Kasumi-1 (cell line): ENCODE measurements at places on chromosomes 12 and 14.
A peak's percentile ranks its signal among the peaks of the same experiment; 100 is the strongest.

- no peak for DNase-seq
Observed at GRCh38 chr12:76967181-76967885, 88.5 kb upstream of the CSRP2 start.

DNA sequence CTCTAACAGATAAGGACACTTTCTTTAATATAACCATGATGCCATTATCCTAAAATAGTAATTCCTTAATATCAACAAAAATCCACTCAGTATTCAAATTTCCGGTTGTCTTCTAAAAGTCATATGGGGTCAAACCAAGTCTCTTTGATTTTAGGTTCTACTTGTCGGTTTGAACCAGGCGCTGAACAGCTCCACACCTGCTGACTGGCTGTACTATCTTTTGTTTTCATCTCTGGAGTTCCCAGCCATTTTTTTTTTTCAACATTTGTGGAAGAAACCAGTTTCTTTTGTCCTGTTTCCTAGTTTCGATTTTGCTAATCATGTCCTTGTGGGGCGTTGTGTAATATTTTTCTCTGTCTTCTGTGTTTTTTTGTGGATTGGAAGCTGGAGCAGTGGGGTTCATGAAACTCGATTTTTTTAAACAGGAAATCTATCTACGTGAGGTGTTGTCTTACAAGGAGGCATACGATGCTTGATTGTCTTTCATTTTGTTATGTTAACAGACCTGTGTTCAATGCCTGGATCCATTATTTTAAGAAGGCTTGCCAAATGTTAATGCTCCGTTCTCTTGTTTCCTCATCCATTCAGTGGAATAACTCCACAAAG, 50.2 kb downstream of the FZD10 start:
- no peak for DNase-seq

- no peak for DNase-seq
Observed at GRCh38 chr12:109760930-109761921, 47.6 kb downstream of the FAM222A start.

DNA sequence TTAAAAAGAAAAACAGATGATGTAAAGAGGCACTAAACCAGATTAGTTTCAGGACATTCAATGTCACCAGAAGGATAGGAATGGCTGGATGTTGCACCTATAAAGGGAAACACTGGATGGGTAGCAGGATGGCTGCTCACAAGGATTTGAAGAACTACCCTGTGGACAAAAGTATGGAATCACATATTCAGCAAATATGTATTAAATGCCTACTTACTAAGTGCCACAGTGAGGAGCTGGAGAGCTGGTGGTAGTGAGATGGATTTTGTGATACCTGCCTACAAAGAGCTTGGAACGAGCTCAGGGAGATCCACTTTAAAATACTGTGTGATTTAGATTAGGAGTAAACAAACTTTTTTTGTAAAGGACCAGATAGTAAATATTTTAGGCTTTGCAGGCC, 316.2 kb downstream of the PAWR start:
- no peak for DNase-seq

DNA sequence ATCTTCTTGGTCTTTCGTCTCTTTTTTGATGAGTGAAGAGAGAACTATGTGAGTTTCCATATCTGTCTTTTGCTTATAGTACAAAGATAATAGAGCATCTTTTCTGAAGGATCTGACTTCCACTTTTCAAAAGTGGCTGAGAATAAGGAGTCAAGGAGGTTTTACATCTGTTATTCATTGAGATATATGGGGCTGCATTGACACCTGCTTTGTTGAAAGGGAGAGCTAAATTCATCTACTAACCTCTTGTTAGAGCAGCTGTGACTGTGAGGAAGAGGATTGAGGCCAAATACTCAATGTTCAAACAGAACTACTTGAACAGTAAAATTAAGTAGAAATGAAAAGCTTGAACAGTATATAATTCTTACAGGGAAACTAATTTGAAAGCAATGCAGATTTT, 130.2 kb upstream of the ATP2B1 start:
- DNase-seq, result no peak

DNA sequence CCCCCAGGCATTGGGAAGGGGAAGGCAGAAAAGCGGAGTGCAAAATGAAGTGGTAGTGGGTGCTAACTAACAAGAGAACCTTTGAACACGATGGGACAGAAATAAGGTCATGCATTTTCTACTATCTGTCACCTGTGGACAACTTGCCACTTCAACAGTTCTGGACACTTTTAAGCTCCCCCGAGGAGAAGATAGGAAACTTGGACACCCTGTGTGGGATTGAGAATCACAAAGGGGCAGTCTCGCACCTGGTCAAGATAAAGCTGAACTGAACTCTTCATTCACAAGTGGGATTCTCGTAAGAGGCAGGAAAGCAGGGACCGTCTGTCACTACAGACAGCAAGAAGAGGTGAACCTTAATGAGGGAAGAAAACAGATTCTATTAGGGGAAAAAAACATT, 51.6 kb downstream of the EIF2S3B start:
- DNase-seq, result no peak

DNA sequence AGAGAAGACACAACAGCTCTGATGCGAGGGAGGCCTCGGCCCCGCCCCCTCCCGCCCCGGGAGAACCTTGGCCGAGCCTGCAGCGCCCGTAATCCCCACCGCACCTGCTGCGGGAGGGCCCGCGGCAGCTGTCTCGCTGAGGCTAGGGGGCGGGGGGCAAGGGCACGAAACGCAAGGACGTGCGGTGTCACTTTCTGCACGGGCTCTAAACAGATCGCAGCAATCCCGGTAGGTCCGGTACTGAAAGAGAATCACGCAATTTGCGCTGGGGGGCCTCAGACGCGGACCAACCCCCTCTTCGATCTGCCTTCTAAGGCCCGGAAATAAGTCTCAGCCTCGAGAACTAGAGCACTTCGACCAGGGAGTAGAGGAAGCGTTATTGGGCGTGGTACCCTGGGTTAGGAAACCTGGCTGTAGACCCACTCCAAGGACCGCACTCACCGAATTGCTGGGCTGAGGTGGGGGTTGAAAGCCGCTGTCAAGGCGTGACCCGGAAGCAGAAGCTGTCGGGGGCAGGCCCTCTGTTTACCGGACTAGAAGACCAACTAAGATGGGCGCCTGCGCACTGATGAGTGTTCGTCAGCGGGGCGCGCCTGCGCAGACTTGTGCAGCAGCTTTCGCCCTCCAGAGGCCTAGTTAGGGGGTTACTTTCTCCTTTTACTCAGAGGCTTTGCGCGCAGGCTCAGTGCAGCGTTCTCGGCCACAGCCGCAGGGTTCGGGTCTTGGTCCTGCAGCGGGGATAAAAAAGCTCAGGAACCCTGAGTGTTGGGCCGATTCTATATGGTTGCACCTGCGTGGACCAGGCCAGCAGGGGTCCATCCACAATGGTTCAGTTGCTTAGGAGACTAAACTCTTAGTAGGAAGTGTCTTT, at the start of gene ASB8:
TSS of gene ASB8 (minus strand) at position 498 of the 871 bp plus-strand sequence. CDS start 4,019 bp downstream, outside the sequence.
- DNase-seq, result peak; percentile 97

GRCh38 chr12:212415-212714, 1.6 kb downstream of the SLC6A12 start:
- DNase-seq, result no peak

- DNase-seq, result no peak
Observed at GRCh38 chr12:70049596-70050360, 193.5 kb upstream of the CNOT2 start.

DNA sequence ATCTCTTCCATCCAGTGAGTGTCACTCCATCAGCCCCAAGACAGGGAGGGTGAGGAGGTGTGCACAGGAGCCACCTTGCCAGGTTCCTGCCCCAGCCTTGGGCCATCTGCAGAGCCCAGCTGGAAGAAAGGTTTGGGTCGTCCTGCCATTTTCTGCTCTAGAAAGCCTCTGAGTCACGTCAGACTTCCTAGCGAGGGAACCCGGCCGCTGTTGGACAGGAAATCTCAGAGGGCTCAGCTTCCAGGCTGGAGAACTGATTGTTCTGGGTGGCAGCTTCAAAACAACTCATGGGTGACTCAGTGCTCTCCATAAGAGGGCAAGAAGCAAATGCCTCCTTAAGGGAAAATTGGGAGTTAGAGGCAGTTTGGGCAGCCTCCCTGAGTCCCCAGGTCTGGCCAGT, 16.6 kb downstream of the HIP1R start:
- no peak for DNase-seq

- DNase-seq, result no peak
Observed at GRCh38 chr12:30814295-30814655, 59.5 kb upstream of the CAPRIN2 start.

DNA sequence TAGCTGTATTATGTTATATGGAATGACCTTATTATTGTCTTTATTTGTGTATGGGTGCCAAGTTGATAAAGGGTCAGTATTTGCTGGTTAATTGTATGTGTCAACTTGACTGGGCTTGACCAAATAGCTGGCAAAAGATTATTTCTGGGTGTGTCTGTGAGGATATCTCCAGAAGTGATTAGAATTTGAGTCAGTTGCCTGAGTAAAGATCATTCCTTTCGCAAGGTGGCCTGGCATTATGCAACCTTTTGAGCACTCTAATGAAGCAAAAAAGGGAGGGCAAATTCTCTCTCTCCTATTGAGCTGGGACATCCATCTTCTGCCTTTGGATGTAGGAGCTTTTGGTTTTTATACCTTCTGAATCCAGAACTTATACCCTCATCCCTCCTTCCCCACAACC, 82.2 kb downstream of the ATXN7L3B start:
- no peak for DNase-seq

DNA sequence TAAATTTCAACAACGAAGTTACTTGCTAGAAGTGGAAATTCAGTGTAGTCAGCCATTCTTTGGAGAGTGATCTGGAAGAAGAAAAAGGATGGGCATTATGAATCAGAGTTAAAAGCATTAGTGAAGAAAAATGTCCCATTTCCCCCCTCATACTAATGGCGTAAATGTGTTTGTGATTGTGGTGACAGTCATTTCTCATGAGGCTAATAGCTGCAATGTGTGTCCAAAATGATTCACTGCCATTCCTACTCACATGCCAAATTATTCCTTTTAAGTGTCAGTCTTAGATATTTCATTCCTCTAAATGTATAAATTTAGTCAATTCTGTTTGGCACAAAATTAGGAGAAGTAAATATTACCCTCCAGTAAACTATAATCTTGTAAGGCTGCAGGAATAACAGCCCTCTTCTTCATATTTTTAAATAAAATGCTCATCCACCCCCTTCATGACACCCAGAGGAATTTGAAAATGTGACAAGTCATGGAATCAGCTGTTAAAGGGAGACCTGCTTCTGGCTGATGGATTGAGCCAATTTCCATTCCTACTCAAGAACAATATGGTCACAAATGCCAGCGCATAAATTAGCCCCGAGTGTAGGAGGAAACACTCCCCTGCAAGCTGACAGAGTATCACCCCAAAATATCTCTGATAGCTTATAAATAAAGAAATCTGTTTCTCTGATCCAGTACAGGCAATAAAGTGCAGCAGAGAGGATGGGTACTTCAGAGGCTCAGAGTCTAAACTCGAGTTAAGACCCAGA, 912.3 kb upstream of the SEL1L start:
- DNase-seq, result no peak

DNA sequence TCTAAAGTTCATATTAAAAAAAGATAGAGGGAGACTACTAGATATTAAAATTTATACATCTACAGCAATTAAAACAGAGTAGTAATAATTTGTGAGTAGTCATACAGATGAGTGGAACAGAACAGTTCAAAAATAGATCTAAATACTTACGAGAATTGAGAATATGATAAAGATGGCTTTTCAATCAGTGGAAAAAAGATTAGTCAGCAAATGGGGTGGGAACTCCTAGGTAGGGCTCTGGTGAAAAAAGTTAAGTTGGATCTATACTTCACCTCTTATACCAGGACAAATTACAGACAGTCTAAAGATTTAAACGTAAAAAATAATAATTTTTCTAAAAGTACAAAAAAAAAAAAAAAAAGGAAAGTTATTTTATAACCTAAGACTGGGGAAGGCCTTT, 66.9 kb downstream of the GPATCH2L start:
- DNase-seq, result no peak

- no peak for DNase-seq
Observed at GRCh38 chr12:111230649-111231048, 138.2 kb downstream of the PHETA1 start.

- DNase-seq, result peak; percentile 2
Observed at GRCh38 chr12:12899530-12900380, 8.4 kb downstream of the GPRC5A start.

- DNase-seq, result peak; percentile 46
Observed at GRCh38 chr12:53267306-53267998, 647 bp upstream of the ESPL1 start.

DNA sequence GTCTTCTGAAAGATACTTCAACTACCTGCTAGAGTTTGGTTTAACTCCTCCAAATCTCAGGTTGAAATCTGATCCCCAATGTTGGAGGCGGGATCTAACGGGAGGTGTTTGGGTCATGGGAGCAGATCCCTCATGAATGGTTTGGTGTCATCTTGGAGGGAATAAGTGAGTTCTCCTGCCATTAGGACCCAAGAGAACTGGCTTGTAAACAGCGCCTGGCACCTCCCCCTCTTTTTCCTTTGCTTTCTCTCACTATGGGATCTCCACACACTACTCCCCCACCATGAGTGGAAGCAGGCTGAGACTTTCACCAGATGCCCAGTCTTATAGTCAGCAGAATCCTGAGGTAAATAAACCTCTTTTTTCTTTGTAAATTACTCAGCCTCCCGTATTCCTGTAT, 2.5 kb downstream of the CNIH1 start:
- DNase-seq, result no peak

DNA sequence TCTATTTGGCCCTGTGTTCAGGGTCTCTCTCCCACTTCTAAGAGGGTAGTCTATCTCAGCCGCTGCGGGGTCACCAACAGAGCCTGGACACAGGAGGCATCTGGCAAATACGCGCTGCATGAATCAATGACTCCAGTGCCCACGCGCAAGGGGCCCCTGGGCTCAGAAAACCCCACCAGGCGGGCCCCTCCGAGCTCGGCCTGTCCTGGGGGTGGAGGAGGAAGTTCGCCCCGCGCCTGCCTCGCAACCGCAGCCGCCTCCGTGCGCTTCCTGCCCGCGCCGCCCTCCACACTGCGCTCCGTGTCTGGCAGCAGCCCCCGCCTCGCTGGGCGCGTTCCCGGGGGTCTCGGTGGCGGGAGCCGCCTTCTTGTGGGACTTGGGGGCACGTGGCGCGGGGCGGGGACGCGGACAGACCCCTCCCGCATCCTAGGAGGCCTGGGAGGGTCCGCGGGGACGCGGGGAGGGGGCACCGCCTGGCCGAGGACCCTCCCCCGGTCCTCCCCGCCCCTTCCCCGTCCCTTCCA, 811 bp upstream of the FBRSL1 start:
- DNase-seq, result no peak

DNA sequence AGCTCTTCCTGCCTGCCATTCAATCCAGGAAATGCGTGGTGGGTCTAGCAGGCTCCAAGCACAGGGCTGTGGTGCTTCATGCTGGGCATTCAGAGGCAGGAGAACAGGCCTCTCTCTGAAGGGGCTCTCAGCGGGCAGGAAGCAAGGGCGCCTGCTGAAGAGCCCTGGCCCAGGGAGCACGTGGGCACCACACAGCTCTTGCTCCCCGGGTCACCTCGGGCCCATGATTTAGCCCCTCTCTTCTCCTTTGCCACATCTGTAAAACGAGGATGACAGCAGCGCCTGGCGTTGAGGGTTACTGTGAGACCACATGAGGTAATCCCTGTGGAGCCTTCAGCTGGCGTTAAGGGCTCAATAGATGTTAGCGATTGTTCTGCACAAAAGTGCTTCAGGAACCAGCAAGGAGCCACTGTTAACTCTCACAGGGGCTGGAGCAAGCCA, 37.6 kb upstream of the SPTLC2 start:
- no peak for DNase-seq
